ENCODE measurements at places on chromosomes 12 and 14. TPM values are rescaled to one million over a fixed set of nuclear protein-coding genes. Genes with fewer than 3 reads are reported as not detected.

OTOGL gene
- not detected for total RNA-seq

GRCh38 chr14:96108911-96109310, 69.7 kb downstream of the C14orf132 start:
- no peak for DNase-seq

DNA sequence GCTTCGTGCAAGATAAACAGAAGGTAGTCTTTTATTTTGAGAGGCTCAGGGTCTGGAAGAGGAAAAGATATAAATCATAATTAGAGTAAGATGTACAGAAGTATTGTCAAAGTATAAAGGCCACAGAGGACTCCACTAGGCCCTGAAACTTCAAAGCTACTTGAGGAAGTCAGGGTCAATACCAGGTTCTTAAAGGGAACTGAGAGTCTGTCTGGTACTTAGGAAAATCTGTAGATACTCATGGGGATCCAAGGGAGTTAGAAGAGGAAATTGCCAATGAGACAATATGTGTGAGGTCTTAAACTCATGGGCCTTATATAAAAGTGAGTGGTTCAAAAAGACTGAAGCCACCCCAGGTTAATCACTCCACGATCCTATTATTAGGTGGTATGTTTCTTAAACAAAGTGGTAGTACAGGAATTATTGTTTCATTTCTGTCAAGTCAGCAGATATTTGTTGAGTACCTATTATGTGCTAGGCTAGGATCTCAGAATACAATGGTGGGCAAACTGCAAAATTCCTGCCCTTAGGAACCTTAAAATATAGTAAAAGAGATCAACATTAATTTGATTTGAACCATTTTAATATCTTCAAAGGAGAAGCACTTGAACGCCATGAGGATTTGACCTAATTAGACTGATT, 314.6 kb downstream of the ADAMTS20 start:
- DNase-seq: no peak

- no peak for DNase-seq
Observed at GRCh38 chr12:55624056-55624455, 12.6 kb upstream of the OR10P1 start.

GRCh38 chr12:92950011-92950410, 20.9 kb upstream of the EEA1 start:
- DNase-seq: no peak

DDX47 gene
- total RNA-seq: 153 TPM

DNA sequence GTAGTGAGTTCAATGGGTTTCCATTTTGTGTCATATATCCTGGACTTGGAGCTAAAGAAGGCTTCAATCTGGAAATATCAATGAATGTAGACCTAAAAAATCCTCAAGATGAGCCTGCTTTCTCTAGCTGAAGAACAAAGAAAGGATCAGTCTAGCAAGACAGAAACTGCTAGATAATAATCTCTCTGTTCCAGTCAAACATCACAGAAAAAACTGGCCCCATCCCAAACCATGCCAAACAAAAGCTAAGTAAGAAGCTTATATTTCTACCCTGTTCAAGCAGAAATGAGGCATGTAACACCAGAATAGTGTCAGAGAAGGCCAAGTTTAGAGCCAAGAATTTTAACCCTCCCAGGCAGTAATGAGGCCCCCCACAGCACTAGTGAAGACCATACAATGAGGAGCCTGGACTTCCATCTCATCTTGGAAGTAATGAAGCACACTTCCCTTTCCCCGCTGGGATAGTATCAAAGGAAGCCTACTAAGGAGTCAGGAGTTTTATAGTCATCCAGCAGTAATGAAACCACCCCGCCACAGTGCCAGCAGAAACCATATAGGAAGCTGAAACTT, 95.8 kb downstream of the NELL2 start:
- DNase-seq: no peak

DNA sequence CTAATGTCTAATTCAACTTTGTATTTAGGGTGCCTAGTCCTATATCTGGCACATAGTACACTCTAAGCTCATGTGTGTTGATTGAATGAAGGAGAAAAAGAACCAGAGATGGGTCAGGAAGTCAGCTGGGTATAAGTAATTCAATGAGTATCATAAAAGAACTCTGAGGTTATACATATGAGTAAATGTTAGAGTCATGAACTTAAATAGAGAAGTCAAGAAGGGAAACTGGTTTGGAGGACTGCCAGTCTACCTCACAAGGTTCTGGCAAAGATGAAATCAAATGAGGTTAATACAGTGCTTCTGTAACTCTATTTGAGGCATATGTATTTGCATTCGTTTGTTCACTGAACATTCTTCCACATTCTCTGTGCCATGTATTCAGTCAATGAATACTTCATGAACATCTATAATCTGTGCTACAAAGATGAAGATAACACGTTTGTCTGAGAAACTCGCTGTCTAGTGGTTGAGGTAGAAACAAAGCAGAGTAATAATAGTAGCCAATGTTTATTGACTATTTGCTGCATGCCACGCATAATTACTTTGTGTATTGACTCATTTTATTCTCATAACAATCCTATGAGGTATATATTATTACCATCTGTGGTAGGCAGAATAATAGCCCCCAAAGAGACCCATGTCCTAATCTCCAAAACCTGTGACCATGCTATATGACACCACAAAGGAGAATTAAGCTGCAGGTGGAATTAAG, 88.9 kb downstream of the PTGER2 start:
- no peak for DNase-seq

Data from CD4-positive, alpha-beta T cell (primary cell).